CD4-positive, CD25-positive, alpha-beta regulatory T cell (primary cell): ENCODE measurements at places on chromosomes 6 and 20. TPM values are rescaled to one million over a fixed set of nuclear protein-coding genes. Genes with fewer than 3 reads are reported as not detected.

- peak overlapping the region; percentile 97 for H3K4me3 ChIP-seq
- H3K27me3 ChIP-seq: no peaks in the 10 kb centered on the region
- no peak for DNase-seq
- peak overlapping the region; percentile 94 for H3K27ac ChIP-seq
These were observed 4.0 kb downstream of the SNX5 start for GRCh38 chr20:17964632-17965031.

- no peaks in the 10 kb centered on the region for H3K36me3 ChIP-seq
- no peak overlapping the region for H3K4me3 ChIP-seq
- no peak overlapping the region for H3K27ac ChIP-seq
- no peak for DNase-seq
These were observed 6.6 kb downstream of the NAPB start for GRCh38 chr20:23414526-23415188.

GRCh38 chr20:23131766-23132165, 45.6 kb upstream of the CD93 start:
- no peak overlapping the region for H3K27ac ChIP-seq
- no peak for DNase-seq
- H3K4me1 ChIP-seq: peaks cover 10% of the 10 kb centered on the region
- no peaks in the 10 kb centered on the region for H3K27me3 ChIP-seq
- H3K36me3 ChIP-seq: no peaks in the 10 kb centered on the region

- H3K4me1 ChIP-seq: no peaks in the 10 kb centered on the region
- DNase-seq: no peak
- H3K36me3 ChIP-seq: no peaks in the 10 kb centered on the region
- H3K27me3 ChIP-seq: no peaks in the 10 kb centered on the region
- no peak overlapping the region for H3K27ac ChIP-seq
- no peak overlapping the region for H3K4me3 ChIP-seq
These were observed 140.0 kb upstream of the SGK1 start for GRCh38 chr6:134457941-134458340.

DNA sequence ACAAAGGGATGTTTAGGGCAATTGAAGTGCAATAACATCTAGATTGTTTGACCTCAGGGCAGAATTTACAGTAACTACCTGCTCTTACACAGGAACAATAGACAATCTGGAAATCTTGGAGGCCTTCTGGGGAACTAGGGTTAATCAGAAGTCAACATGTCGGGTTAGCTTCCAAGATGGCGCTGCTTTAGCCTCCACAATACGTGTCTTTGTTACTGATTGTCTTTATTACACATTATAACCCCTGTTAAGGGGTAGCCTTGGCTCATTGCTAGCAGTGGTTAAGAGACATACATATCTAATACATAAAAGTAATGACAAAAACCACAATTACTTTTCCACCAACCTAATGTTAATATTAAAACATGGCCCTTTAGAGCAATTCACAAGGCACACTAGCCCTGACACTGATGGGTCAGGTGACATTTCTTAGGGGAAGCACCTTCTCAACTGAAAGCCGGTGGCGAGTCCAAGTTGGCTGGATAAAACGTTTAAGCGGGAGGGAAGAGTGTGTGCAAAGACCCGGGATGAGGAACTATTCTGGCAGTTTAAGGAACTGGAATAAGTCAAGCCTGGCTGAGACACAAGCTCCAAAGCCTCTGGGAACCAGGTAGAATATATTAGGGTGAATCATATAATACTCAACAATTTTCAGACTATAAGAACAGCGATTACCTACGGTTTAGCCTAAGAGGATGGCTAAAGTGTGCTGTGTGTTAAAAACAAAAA, 236.9 kb downstream of the BCAS1 start:
- no peak overlapping the region for H3K27ac ChIP-seq
- peaks cover 23% of the 10 kb centered on the region for H3K4me1 ChIP-seq
- H3K27me3 ChIP-seq: no peaks in the 10 kb centered on the region
- H3K4me3 ChIP-seq: no peak overlapping the region
- H3K36me3 ChIP-seq: no peaks in the 10 kb centered on the region

DNA sequence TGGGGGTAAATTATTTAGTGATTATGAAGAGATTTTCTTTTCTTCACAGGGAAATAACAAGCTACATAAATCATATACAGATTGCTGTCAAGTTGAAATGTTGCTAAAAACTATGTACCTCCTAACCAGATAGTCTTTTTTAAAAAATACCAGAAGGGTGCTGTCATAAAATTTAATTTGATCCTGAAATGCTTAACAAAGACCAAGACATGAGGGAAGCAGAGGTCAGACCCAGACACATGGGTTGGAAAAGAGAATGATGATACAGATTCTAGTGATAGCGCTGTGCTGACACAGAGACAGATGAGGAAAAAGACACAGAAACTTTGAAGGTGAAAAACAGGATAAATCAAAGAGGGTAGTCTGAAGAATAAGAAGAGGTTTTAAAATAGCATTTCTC, 573.1 kb downstream of the HACE1 start:
- no peaks in the 10 kb centered on the region for H3K36me3 ChIP-seq
- no peak for DNase-seq
- no peak overlapping the region for H3K27ac ChIP-seq
- H3K27me3 ChIP-seq: no peaks in the 10 kb centered on the region
- no peak overlapping the region for H3K4me3 ChIP-seq
- no peaks in the 10 kb centered on the region for H3K4me1 ChIP-seq

Gene HSD17B8
- 8.8 TPM for total RNA-seq

- no peaks in the 10 kb centered on the region for H3K4me1 ChIP-seq
- H3K4me3 ChIP-seq: no peak overlapping the region
- H3K27ac ChIP-seq: no peak overlapping the region
- no peaks in the 10 kb centered on the region for H3K36me3 ChIP-seq
These were observed 151.1 kb downstream of the KHDC1L start for GRCh38 chr6:73074175-73074574.

DNA sequence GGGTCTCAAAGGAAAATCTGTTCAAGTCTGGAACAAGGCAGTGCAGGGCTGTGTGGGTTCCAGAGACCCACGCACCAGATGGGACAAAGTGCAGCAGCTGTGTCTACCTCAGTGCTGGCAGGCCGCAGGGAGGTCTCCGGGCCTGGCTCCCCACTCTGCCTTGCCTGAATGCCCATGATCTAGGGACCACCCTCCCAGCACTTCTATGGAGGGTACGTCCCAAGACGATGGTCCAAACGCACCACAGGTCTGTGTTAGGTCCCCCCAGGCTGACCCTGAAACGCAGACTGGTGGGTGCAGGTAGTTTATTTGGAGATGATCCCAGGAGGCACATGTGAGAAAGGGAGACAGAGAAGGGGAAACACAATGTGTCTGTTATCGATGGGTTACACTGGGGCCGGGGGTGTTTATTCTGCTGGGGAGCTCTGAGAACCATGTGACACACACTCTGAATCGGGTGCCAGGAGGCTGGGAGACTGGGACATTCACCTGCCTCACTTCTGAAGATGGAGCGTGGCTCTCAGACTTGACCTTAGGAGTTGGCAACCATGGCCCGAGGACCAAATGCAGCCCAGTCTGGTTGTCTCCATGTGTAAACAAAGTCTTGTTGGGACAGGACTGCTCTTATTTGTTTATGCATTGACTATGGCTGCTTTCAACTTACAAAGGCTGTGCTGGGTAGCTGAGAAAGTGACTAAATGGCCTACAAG, 21.7 kb downstream of the CST9L start:
- H3K36me3 ChIP-seq: no peaks in the 10 kb centered on the region
- no peak overlapping the region for H3K4me3 ChIP-seq
- no peaks in the 10 kb centered on the region for H3K27me3 ChIP-seq
- H3K4me1 ChIP-seq: no peaks in the 10 kb centered on the region
- no peak for DNase-seq
- no peak overlapping the region for H3K27ac ChIP-seq

GRCh38 chr6:136347847-136348246, 58.2 kb upstream of the BCLAF1 start:
- no peak overlapping the region for H3K27ac ChIP-seq
- no peak overlapping the region for H3K4me3 ChIP-seq
- H3K4me1 ChIP-seq: no peaks in the 10 kb centered on the region
- peaks cover 6% of the 10 kb centered on the region for H3K27me3 ChIP-seq
- H3K36me3 ChIP-seq: no peaks in the 10 kb centered on the region
